Activated gamma-delta T cell (primary cell): ENCODE measurements at places on chromosomes 7 and 10.

DNA sequence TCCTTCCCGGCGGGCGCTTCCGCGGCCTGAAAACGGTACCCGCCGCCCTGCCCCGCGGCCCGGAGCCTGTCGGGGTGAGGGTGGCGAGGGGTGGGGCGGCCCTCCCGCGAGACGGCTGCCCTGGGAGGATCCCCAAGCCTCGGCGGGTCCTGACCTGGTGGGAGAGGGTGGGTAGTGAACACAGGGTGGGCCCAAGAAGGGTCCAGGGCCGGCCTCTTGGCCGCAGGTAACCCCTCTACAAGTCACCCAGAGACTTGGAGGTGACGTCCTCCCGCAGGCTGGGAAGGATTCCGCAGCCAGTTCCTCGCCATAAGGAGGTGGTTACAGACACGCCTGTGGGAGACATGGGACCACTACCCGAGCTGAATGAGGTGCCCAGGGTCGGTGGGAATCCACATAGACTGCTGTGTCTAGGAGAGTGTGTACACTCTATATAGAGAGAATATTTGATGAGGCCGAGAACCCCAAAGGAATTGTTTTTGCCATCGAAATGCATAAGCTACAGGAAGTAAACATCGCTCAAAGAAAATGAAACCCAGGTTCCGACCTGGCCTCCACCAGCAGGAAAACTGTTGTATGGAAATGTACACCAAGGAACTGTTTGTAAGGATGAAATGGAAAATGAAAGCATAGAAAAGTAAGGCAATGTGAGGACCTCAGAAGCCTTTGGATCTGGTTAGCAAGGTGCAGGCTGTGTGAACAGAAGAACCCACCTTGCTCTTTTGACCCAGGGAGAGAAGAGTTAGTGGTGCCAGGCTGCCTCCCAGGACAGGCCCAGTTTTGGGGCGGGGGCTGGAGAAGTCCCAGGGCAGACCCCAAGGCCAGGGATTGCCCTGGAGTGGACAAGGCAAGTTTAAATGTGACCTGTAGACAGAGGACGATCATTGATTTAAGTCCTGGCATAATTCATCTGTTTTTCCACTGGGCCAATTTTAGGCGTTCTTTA lies 659 bp downstream of the OPTN start:
- DNase-seq, result no peak

GRCh38 chr10:35795131-35795824 lies 153.2 kb upstream of the FZD8 start:
- no peak for DNase-seq

DNA sequence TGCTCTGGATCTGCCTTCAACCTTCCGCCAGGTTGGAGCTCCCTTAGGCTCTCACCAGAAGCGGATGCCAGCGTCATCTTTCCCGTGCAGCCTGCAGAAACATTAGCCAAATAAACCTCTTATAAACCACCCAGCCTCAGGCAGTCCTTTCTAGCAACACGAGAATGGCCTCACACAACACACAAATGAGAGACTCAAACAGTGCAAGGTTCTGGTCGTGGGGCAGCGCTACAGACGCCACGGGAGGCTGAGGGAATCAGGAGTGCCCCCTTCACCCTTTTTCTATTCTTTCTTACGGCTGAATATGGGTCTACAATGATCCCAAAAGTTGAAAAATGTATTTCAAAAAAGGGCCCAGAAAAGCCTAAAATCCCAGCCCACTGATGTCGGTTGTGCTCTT lies 96.4 kb downstream of the FOXL3 start:
- no peak for DNase-seq

DNA sequence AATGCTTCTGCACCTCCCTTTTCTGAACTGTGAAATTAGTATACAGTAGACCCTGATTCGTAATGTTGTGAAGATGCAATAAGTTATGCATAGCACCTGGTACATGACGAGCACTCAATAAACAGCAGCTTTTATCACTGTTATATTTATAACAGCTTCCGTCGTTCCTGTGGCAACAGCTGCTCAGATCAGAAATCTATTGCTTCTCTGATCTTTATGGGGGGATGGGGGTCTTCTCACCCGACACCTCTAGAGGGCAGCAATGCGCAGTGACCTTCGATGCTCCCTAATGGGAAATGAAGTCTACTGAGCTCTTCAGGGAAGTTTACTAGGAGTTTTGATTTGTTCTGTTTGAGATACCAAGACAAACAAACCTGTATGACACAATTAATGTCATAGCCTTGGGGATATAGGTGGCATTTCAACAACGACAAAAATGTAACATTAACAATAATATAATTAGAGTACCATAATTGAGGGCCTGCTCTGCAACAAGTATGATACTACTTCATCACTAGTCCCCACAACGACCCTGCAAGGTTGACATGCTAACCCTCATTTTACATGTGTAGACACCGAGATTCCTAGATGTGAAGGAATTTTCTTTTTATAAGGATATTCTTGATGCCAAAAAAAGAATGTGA lies 289.6 kb downstream of the SFMBT2 start:
- DNase-seq, result no peak

GRCh38 chr10:89101943-89102342 lies 105.2 kb downstream of the CH25H start:
- DNase-seq, result no peak

DNA sequence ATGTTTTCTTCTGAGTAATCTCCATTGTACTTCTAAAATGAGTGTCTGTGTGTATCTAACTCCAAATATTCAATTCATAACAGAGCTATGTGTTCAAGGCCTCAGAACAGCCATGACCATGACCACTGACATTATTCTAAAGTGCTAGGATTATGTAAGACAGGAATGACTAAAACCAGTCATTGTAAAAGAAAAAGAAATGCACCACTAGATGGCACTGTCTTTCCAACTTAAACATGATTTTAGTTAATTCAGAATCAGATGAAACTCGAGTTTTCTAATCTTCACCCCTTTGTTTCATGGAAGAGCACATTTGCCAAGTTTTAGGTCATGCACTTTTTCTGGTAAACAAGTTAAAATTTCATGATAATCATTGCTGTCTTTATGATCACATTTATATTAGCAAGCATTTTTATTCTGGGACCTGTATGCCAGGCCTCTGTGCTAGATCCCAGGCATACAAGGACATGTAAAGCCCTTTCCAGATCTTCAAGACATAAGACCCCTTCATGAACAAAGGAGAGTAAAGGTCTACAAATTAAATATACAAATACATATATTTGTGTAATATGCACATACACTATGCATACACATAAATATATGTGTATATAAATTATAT lies 26.1 kb upstream of the RSU1 start:
- no peak for DNase-seq

DNA sequence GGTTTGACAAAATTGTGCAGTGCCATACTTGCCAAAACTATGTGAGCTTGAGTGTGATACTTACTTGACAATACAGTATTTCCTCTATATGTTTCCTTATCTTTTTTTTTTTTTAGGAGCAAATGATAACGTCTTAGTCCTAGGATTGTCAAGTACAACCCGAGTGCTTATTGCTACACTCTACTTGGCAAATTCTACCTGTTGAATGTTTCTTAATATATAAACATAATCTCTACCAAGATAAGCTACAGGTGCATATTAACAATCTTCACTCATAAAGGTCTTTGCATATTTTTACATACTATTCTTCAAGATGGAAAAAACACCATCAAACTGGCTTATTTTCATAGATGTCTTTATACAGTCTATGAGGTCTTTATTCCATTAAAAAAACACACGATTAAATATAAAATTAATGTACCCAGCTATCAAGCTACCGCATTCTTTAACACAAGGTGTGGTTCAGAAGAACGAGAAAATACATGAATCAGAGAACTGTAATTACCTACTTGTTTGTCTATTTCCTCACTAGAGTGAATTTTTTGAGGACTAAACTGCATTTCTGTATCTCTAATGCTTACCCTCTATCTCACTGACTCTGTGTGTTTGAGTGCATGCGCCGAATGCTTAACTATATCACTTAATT lies 76.1 kb upstream of the PDSS1 start:
- DNase-seq, result no peak

DNA sequence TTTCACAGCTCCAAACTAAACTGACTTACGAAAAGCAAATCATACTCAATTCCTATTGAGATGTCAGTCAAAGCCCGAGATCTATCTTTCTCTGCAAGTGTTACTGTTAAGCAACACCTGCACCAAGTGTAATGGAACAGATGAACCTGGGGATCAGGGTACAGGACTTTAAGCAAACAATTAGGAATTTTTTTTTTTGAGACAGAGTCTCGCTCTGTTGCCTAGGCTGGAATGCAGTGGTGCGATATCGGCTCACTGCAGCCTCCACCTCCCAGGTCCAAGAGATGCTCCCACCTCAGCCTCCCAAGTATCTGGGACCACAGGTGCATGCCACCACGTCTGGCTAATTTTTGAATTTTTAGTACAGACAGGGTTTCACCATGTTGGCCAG lies 14.9 kb downstream of the YWHAG start:
- no peak for DNase-seq

DNA sequence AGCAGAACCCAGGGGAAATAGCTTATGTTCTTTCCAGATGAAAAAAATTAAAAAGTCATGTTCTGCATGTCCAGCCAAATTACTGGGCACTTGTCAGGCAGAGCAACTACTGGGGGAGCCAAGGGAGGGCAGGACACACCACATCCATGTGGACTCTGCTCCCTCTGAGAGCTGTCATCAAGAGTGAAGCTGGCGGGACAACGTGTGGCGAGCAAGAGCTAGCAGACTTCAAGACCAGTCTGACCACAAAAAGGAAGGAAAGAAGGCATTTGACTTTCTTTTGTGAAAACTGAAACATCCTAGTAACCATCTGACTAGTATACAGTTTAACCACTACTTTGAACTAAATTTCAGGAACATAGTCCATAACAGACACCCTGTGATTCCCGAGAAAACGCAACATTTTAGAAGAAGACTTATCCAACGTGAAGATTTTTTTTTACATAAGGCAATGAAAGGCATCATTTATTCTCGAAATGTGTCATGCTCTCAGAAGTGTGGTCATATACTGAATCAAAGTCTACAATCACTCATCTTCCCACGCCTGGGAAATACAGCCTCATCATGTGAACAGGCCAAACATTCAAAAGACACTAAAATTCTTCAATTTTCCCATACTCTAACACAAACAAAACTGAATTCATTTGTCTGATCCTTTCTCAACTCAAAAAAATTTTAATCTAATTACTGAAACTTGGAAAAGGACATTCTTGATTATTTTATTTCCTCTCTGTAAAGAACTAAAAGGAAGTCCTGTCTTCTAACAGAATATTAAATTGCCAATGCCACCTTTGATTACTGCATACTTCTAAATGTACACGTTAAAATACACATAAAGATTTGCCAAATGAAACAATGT lies 15.5 kb downstream of the CYTH3 start:
- no peak for DNase-seq

DNA sequence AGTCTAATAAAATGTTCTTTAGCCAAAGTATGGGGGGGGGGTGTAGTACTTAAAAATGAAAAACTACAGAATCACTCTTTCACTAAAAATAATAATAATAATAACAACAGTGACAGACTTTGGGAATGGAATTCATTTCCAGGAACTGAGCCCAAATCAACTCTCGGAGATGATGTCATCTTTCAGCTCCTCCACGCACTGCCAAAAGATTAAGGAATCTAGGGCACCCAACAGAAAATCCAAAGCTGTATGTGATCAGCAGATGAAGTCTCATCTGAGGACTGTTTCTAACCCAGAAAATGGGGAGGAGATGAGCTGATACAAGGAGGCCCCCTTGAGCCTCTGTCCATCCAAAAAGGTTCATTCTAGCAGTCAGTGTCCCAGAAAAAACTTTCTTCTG lies 54.5 kb downstream of the GRB10 start:
- DNase-seq, result no peak

DNA sequence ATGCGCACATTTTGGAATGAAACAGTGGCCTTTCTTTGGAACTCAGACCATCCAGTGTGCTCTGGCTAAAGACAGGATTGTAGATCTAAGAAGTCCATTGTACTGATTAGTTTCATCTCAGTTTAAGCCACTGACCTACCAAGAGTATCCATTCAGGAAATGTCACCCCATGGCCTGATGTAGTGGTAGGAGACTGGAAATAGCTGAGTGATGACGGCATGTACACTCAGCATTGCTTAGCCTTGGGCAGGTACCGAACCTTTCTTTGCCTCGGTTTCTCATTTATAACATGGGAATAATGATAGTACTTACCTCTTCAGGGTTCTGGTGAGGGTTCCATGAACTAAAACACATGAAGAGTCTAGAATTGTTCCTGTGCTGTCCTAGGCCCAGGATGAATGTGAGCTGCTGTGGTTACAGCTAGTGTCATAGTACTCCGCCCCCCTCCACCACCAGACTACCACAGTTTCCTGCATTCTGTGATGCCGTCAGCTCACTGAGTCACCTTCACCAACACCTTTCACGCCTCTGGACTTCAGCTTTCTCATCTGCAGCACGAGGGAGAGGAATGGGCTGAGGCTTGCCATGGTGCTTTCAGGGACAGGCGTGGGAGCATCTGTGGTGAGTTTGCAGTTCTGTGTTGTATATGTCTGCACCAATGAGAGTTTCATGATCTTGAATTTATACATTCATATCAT lies 484.0 kb upstream of the GALNT17 start:
- no peak for DNase-seq

- DNase-seq, result no peak
These were observed 220.8 kb upstream of the RNF32 start for GRCh38 chr7:156419782-156420181.

GRCh38 chr10:103726637-103727036 lies 128.7 kb downstream of the SH3PXD2A start:
- DNase-seq, result no peak

GRCh38 chr7:45591101-45591906 lies 17.1 kb downstream of the ADCY1 start:
- no peak for DNase-seq

DNA sequence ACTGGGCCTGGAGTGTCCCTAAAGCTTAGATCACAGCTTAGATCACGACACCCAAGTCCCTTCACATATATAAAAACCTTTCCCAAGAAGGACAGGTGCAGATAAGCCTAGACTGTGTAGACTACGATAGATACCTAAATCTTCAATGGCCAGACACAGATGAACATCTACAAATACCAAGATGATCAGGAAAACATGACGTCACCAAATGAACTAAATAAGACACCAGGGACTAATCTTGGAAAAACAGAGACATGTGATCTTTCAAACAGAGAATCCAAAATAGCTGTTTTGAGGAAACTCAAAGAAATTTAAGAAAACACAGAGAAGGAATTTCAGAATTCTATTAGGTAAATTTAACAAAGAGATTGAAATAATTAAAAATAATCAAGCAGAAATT lies 1082.6 kb upstream of the PHF14 start:
- DNase-seq, result no peak

- no peak for DNase-seq
These were observed 11.8 kb upstream of the PCGF5 start for GRCh38 chr10:91208642-91209041.

GRCh38 chr7:99002827-99003212 lies 124.5 kb downstream of the TRRAP start:
- no peak for DNase-seq

DNA sequence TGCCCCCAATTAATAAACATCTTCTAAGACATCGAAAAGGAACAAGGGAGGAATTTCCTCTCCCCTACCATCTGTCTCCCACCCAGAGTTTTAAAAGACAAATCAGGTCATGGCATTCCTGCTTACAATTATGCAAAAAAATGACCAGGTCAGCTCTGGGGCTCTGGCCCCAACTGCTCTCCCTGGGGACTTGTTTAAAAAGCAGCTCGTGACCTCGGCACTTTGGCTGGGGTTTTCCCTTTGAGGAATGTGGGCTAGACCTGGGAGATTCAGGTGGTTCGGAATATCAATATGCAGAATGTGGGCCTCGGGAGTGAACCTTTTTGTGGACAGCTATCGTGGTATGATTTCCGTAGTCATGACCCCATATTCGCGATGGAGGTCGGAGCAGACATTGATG lies 648 bp upstream of the RADIL start:
- DNase-seq, result no peak
